ENCODE measurements at places on chromosomes 7 and 10.

DNA sequence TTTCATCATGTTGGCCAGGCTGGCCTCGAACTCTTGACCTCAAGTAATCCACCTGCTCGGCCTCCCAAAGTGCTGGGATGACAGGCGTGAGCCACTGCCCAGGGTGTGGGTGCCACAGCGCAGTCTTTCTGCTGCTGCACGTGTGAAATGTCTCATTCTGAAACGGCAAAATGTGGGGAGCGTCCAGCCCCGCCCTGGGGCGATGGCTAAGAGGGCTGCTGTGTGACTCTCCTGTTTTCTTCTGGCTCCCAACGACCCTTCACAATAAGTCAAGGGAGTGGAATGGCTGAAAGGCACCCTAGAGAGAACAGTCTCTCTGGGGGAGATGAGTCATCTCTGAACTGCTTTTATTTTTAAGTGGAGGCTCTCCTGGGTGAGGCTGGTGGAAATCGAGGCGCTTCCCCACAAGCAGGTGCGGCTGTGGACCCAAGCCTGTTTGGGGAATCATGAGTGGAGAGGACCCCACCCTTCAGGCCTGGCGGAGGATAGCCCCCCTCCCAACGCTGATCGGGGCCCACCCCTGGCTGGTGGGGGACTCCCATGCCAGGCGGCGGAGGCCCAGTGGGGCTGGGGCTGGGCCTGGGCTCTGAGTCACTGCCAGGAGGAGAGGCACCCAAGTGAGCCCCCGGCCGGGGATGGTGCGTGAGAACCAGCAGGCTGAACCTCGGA is 18.0 kb downstream of the ADAP1 start:
- peak; percentile 20 for DNase-seq

DNA sequence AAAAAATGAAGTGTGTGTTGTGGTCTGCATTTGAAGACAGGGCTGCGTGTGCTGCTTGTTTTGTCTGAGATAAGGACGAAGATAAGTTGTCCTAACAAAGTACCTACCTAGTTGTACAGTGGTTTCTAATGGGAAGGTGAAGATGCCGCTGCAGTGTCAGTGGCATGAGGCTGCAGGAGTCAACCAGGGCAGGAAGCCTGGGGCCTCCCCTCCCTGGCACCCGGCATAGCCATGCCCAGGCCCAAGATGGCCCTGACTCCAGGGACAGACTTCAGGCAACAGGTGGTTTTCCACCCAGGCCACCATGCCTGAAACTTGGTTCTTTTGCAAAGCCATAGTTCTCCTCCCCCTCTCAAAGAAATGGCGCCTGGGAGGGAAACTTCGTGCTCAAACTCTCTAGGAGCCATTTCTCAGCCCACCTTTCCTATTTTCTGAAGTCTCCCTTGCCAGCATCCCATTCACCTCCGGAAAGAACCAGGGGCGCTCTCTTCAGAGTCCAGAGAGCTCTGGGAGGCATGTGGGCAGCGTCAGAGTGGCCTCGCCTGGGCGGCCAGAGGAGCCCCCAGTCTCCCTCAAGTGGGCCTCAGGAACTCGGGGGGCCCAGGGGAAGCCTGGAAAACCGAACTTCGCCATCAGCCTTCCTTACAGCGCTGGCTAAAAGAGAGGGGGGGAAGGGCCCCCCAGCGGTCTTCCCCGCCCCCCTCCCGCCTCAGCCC is 2.1 kb upstream of the KAT6B start:
- no peak for DNase-seq

DNA sequence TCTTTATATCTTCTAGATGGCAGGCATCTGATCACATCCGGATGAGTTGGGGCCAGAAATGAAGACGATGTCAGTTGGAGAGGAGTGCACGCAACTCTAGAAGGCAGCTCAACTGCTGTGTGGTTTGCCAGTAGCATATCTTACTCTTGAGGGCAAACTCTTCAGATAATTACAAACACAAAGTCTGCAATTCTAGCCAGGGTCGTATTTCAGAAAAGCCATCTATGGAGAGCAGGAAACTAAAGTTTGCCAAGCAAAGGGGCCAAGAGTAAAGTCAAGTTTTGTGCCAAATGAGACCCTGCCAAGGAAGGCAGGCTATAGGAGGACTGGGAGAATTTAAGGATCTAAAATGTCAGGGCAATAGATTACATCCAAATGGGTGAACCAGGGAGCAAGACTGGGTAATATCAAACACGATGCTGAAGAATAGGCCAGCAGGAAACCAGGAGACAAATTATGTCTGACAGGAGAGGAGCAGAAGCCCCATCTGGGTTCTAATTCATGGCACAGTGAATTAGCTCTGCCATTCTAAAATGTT is 312.5 kb upstream of the SEMA3C start:
- DNase-seq, result no peak

- peak; percentile 93 for DNase-seq
Measured at GRCh38 chr7:1028044-1028770, 16.1 kb upstream of the GPR146 start.

GRCh38 chr7:17971411-17971810 is 31.1 kb upstream of the SNX13 start:
- no peak for DNase-seq

GRCh38 chr10:29870522-29871044 is 188.8 kb downstream of the JCAD start:
- DNase-seq, result no peak

DNA sequence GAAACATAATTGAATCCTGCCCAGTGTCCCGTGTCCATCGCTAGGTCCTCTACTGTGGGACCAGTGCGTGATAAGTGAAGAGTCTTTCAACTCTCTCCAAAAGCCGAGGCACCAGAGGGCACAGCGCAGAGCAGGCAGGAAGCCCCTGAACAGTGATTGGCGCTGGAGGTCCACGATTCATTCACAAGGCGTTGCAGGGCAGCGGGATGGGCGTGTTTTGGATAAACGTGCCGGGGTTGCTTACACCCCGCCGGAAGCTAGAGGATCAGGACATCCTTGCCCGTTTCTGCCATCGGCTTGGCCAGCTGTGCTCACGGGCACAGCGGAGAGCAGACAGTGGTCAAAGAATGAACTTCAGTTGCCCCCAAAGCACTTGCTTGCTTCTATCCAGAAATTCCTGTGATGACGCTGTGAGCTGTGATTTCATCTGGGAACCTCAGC is 86.0 kb upstream of the PFKP start:
- DNase-seq, result no peak

GRCh38 chr7:104950754-104951153 is 63.3 kb upstream of the KMT2E start:
- DNase-seq, result no peak

GRCh38 chr10:128622706-128623105 is 496.5 kb upstream of the MKI67 start:
- DNase-seq, result no peak

Measured in left cardiac atrium (tissue), 4 donors.